Stimulated activated CD4-positive, alpha-beta T cell treated with anti-CD3 and anti-CD28 coated beads, Interleukin-1b, Interleukin-23, amount 100 ng/mL, for 1 hour (primary cell): ENCODE measurements at places on chromosomes 13 and 19.

DNA sequence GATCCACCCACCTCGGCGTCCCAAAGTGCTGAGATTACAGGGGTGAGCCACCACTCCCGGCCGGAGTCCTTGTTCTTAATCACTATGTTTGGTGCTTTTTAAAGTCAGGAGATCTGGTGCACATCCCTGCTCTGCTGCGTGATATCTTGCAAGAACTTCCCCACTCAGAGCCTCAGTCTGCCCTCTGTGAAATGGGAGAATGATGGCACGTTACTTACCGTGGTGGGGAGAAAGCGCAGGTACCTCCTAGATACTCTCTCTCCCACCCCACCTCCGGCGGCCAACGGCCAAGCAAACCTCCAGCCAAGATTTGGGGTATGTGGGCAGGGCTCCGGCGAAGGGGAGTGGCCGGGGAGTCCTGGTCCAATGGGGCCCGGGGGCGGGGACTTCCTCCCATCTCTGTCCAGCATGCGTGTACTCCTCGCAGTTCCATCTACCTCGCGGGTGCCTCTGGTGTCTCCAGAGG, at the start of gene RYR1:
RYR1 (plus strand) TSS at position 424 of the 466 bp plus-strand sequence. CDS start 139 bp downstream, outside the sequence.
- no peak for DNase-seq

- DNase-seq = no peak
Measured at GRCh38 chr19:44643605-44644401, at the start of gene PVR. Gene PVR (plus strand): TSS chr19:44643910. CDS start chr19:44644097, 187 bp downstream.

GRCh38 chr19:10503002-10503789, at the start of gene KEAP1:
Gene KEAP1 (minus strand): TSS chr19:10503356. CDS start chr19:10500033, 3,323 bp downstream.
- no peak for DNase-seq

- DNase-seq = no peak
Measured at GRCh38 chr19:29672319-29672932, 7.2 kb downstream of the PLEKHF1 start.

DNA sequence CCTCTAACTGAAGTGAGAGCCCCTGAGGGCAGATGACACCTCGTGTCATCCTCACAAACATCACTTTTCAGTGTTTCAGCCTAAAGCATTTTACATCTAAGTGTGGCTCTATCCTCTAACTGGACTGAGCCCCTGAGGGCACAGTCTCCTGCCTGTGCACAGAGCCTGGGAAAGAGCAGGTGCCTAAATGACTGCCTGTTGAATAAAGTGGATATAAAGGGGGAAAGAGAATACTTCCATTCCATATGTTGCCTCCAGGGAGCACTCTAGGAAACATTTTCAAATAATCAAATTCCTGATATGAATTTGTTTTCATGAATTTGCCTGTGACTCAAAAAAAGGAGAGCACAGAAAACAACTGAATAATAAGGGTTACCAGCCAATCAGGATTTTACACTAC, 32.2 kb downstream of the CNMD start:
- DNase-seq = no peak

DNA sequence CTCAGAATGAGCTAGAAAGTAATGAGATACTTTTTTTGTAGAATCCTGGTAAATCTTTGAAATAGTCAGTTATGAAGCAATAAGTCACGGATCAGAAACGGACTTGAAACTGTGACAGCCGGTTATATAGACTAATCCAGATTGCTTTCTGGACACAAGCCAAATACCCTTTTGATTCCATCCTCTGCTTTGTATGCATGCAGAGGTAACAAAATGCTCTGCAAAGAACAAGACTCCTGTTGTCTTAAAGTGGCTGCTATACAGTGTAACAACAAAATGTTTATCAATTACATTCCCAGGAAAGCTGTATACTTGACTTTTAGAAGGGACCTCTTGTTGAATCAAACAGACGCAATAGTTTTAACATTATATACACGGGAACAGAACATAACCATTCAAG, 66.5 kb upstream of the STARD13 start:
- no peak for DNase-seq

- no peak for DNase-seq
Measured at GRCh38 chr19:6535558-6536137, 4.8 kb downstream of the TNFSF9 start.

GRCh38 chr19:5018224-5019015, 49.5 kb downstream of the KDM4B start:
- DNase-seq = no peak

GRCh38 chr13:92418818-92419412, 807.7 kb upstream of the GPC6 start:
- no peak for DNase-seq
